ENCODE measurements at places on chromosomes 16 and 17. TPM values are rescaled to one million over a fixed set of nuclear protein-coding genes. Genes with fewer than 3 reads are reported as not detected.

DNA sequence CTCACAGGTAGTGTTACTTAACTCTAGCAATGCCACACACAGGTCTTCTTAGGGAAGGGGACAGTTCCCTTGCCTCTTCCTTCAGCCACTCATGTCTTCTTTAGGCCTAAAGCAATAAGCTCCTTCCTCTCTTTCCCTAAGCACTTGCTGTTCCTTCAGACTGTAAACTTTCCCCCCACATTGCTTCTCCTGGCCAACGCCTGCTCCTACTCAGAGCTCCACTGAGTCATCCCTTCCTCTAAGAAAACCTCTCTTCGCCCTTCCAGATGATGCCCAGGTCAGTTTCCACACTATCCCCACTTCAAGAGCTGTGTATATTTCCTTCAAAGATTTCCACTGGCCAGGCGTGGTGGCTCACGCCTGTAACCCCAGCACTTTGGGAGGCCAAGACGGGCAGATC, 12.5 kb upstream of the EPOP start:
- peaks cover 8% of the 10 kb centered on the region for H3K27me3 ChIP-seq
- no peak overlapping the region for H3K27ac ChIP-seq
- H3K4me1 ChIP-seq, result peaks cover 3% of the 10 kb centered on the region
- H3K4me3 ChIP-seq, result no peak overlapping the region
- DNase-seq, result no peak
- H3K36me3 ChIP-seq, result no peaks in the 10 kb centered on the region

DNA sequence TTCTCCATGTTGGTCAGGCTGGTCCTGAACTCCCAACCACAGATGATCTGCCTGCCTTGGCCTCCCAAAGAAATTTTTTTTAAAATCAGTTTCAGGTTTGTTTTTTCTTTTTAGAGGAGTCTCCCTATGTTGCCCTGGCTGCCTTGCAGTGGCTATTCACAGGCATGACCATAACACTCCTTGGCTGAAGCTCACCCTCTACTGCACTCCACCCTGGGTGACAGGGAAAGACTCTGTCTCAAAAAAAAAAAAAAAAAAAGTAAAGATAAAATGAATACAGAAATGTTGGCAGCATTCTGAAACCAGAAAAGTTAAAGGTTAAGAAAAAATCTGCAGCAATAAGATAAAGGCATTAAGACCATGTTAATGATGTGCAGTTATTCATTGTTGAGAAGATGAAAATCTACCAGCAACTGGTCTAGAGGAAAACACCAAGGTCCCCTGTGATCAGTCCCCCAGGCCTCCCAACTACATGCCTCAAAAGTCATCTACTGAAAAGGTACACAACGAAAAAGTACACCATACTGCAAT, 15.1 kb downstream of the YWHAE start:
- no peak for DNase-seq
- H3K27me3 ChIP-seq, result no peaks in the 10 kb centered on the region
- H3K27ac ChIP-seq, result no peak overlapping the region
- no peaks in the 10 kb centered on the region for H3K36me3 ChIP-seq

DNA sequence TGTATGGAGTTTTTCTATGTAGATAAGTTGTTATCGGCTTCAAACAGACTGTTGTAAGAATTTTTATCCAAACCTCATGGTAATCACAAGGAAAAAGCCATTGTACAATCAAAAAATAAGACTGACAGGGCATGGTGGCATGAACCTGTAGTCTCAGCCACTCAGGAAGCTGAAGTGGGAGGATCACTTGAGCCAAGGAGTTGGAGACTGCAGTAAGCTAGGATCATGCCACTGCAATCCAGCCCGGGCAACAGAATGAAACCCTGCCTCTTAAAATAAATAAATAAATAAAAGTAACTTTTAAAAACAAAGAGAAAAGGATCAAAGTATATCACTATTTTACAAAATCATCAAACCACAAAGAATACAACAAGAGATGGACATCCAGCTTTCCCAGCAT, 14.4 kb downstream of the OR1A1 start:
- H3K36me3 ChIP-seq, result no peaks in the 10 kb centered on the region
- no peaks in the 10 kb centered on the region for H3K4me1 ChIP-seq
- DNase-seq, result no peak
- no peak overlapping the region for H3K4me3 ChIP-seq
- H3K27me3 ChIP-seq, result no peaks in the 10 kb centered on the region
- no peak overlapping the region for H3K27ac ChIP-seq

DNA sequence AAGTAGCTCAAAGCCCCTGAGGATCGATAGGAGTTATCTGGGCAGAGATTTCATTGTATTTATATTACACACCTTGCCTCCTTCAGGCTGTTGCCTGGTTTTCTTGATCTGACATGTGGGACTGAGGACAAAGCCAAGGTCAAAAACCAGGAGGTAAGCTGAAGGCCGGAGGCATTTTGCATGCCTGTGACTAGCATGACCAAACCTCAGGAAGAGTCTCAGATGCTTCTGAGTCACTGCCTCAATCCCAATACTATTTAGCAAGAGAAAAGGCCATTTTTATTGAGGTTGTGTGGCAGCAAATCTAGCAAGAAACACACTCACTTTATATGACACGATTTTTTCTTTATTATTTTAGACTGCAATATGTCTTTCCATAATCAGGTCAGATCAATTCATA, 968.1 kb downstream of the CDH11 start:
- no peak for DNase-seq
- no peaks in the 10 kb centered on the region for H3K4me1 ChIP-seq
- H3K27ac ChIP-seq, result no peak overlapping the region
- no peak overlapping the region for H3K4me3 ChIP-seq
- H3K27me3 ChIP-seq, result no peaks in the 10 kb centered on the region

C16orf96 gene
- total RNA-seq, result 0.54 TPM

GRCh38 chr17:82977606-82978005, 101.8 kb upstream of the METRNL start:
- no peak overlapping the region for H3K27ac ChIP-seq
- no peaks in the 10 kb centered on the region for H3K4me1 ChIP-seq
- peaks cover 1% of the 10 kb centered on the region for H3K27me3 ChIP-seq

CES1 gene
- total RNA-seq, result not detected

COL1A1 gene
- total RNA-seq, result 6.8 TPM

Measured in endothelial cell (in vitro differentiated cells).